ENCODE measurements at places on chromosomes 11 and 22.
A peak's percentile ranks its signal among the peaks of the same experiment; 100 is the strongest.

GRCh38 chr11:100205926-100206325 is 481.2 kb upstream of the ARHGAP42 start:
- DNase-seq, result no peak

DNA sequence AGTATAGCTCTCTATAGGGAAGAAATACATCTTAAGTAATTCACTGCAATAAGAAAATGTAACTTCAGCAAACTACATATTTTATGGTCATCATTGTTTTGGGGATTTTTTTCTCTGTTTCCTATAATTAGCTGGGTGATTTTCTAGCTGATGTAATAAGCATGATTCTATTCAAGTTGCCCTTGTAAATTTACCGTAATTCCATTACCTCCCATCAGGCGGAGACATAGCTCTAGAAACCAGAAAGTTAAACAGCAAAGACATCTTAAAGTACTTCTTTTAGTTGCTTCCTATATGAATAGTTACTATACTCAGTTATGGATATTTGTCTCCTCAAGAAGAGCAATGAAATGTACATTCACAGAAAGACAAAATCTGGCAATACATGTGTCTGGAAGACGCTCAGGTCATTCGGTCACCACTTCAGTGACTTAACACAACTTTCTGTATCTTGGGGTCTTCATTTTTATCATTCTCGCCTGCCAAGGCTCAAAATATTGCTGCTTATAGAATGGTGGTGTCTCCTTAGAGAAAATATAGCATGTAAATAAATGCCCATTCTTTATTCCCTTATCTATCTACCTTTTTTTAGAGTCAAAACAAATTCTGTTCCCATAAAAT is 239.9 kb upstream of the ZC3H12C start:
- peak; percentile 3 for DNase-seq

GRCh38 chr11:80960381-80961029 is 1519.7 kb upstream of the TENM4 start:
- DNase-seq, result no peak

DNA sequence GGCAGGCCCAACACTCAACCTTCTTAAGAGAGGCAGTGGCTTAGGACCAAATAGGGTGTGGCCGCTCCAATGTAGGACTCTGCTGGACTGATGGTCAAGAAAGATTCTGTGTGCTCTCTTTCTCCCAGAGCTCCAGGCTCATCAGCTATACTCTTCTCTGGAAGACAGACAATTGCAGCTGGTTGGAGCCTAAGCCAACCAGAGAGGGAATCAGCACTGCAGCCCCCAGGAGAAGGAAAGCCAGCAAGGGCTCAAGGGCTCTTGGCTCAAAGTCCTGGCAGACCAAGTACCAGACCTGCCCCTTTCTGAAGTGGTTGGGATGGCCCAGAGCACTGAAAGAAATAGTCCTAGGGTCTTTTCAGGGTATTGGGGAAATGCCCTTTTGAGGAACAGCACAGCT is 1077.3 kb downstream of the NTM start:
- DNase-seq, result no peak

DNA sequence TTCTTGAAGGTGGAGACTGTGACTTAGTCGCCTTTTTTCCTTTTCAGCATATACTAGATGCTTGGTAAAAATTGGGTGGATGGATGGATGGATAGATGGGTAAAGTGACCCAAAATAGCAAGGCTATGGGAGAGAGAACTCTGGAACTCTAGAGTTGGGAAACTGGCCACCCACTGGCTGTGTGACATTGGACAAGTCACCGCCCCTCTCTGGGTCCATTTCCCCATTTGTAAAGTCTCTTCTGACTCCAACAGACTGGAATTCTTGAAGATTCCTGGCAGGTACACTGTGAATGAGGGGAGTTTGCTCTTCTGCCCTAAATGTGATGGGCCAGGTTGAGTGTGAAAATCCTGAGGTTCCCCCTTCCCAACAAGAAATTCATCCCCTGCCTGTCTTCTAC is 8.0 kb downstream of the TKFC start:
- no peak for DNase-seq

DNA sequence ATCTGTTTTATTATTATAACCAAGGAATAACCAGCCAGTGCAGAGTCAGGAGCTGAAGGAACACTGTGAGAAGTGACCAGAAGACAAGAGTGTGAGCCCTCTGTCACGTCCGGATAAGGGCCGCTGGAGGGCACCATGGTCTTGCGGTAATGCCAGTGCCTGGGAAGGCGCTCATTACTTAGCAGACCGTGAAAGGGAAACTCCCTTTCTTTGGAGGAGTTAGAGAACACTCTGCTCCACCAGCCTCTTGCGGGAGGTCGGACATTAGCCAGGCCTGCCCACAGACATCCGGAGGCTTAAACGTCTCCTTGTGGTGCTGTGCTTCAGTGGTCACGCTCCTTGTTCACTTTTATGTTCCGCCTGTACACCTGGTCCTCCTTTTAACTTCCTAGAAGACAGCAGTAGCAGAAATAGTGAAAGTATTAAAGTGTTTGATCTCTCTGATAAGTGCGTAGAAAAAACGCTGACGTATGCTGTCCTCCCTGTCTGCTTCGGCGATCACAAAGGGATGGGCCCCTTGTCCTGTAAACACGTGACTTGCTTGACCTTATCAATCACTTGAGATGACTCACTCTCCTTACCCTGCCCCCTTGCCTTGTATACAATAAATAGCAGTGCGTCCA is 120.6 kb upstream of the LMO1 start:
- DNase-seq, result no peak

DNA sequence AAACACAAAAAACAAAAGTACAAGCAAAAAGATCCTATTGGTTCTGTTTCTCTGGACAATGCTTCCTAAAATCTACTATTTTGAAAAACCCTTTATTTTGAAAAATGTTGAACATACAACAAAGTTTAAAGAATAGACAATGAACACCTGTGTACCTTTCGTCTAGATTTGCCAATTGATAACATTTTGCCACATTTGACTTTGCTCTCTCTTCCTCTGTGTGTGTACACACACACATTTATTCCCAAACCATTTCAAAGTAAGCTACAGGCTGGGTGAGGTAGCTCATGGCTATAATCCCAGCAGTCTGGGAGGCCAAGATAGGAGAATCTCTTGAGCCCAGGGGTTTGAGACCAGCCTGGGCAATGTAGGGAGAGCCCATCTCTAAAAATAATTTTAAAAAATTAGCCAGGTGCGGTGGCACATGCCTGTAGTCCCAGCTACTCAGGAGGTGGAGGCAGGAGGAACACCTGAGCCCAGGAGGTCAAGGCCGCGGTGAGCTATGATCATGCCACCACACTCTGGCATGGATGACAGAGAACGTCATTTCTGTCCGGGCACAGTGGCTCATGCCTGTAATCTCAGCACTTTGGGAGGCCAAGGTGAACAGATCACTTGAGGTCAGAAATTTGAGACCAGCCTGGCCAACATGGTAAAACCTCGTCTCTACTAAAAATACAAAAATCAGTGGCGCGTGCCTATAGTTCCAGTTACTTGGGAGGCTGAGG is 5.3 kb upstream of the PSMC3 start:
- no peak for DNase-seq

DNA sequence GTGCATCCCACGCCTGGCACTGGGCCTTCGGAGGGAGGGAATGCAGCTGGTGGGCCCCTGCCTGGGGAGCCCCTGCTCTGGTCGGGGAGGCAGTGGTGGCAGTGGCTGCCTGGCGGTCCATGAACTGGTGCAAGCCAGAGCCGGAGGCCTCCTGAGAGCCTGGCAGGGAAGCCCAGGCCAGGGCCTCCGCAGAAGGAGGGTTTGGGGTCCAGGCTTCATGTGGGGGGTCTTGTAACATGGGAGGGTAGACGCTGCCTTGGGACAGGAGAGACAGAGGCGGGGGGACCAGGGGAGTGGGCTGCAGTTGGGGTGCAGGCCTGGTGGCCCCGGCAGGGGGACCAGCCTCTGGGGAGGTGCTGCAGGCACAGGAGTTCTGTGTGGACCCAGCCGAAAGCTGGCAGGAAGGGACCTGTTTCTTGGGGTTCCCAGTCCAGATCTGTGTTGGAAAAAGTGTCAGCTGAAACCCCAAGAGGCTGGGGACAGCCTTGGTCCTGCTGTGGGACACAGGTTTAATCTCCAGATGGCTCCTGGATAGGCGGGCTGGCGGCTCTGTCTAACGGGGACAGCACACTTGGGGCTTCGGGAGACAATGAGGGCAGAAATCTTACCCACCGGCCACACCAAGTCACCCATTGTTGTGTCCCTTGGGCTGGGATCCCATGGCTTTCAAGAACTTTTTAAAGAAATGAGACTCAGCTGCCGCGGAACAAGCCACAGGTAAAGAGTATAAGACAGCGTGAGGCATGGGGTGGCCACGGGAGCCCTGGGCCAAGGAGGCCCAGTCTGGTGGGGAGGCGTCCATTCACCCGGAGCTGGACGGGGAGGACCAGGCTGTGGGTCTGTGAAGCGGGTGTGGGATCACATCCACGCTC is 73.5 kb downstream of the KCNQ1 start:
- DNase-seq, result no peak

DNA sequence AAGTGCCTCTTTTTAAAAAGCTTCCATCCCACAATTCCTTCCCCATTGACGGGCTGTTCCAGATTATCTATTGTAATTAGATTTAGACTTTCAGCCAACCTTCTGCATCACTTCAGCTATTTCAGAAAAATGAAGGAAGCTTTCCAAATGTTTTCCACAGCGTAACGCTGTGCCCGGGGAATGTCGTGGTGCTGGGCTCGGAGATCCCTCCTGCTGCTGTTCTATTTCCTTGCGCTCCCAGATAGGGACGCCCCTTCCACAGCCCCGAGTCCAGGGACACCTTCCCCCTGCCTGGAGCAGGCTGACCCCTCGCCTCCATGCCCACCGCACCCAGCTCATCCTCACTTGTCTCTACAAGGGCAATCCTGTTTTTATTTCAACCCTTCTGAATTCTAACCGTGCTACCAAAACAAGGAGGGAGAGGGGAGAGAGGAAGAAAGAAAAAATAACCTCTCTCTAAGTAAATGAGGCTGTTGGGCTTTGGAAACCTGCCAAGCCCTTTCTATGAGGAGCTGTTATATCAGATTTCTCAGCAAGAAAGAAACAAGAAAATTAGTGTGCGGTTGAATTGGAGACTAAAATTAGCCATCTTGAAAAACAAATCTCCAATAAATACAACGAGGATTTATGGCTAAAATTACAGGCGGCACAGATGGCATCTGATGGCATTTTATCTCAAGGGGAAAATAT is 366.9 kb downstream of the BRD1 start:
- no peak for DNase-seq

DNA sequence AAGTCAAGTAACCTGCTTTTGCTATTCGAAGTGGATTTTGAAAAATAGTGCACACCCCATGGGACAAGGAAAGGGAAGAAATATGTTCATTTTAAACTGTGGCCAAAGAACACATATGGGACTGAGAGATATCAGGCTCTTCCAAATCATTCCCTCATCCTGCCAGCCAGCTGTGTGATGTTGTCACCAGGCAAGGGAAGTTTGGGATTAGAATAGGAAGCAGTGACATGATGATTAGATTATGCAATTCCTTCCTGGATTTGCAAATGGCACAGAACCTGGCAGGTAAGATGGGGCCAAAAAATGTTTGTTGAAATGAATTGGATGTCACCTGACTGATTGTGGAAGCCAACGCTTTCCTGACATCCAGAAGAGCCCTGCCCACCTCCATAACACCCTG is 4.9 kb upstream of the SCN3B start:
- no peak for DNase-seq

- no peak for DNase-seq
Observed at GRCh38 chr22:50342651-50343540, at the start of gene PPP6R2. Gene PPP6R2 (plus strand): TSS chr22:50343327. CDS start chr22:50393909, 50,582 bp downstream.

DNA sequence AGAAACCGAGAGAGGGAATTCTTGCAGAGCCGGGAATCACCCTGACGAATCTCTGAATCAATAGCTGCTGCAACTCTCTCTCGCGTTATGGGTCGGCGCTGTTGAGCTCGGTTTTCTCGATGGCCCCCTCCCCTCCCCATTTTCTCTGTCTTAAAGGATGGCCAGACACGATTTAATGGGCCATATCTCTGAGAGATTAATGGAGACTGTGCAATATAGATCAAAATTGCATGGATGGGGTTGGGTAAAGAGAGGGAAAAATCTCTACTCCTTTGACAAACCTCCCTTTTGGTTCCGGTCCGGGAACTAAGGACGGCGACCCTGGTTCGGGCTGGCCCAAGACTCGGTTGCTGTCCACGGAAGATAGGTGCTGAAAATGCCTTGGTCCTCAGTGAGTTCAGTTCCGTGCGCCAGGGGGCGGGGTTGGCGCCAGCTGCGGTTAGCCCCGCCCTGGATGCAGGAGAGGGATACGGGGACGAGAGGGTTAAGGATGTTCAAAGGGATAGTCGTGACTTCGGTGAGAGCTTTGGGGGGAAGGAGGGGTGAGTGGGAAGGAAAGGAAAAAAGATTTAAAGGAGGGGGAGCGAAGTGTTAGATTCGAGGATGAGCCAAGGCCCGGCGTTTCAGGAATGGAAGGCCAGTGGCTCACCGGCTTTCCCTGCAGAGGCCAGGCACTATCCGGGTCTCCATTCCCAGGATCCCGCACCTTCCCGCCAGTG is 103.6 kb upstream of the HSD17B12 start:
- no peak for DNase-seq

DNA sequence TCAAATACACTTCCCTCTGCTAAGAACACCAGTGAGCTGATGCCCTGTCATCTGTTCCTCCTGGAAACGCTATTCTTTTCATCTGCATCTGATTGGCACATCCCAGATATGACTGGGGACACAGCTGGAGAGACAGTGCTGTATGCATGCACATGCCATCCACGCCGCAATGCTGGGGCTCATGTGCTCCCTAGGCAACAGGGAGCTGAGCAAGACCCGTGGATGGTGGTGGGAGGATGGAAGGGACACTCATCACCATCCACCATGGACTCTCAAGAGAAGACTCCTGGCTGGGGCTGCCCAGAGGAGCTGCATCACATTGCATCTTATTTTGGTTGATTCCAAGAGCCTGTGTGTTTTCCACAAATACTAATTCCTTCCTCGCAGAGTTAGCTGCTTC is 534.9 kb downstream of the OPCML start:
- no peak for DNase-seq

GRCh38 chr22:25775531-25775930 is 33.5 kb downstream of the MYO18B start:
- no peak for DNase-seq

- DNase-seq, result no peak
Observed at GRCh38 chr22:45330548-45330947, 20.8 kb downstream of the FAM118A start.

GRCh38 chr11:36574486-36574885 is 6.7 kb downstream of the RAG1 start:
- no peak for DNase-seq

GRCh38 chr11:36500315-36500721 is 9.8 kb downstream of the TRAF6 start:
- no peak for DNase-seq

- no peak for DNase-seq
Observed at GRCh38 chr22:26283330-26283729, 114.1 kb downstream of the SEZ6L start.

GRCh38 chr11:6156628-6157359 is 13.3 kb downstream of the OR52B2 start:
- no peak for DNase-seq

DNA sequence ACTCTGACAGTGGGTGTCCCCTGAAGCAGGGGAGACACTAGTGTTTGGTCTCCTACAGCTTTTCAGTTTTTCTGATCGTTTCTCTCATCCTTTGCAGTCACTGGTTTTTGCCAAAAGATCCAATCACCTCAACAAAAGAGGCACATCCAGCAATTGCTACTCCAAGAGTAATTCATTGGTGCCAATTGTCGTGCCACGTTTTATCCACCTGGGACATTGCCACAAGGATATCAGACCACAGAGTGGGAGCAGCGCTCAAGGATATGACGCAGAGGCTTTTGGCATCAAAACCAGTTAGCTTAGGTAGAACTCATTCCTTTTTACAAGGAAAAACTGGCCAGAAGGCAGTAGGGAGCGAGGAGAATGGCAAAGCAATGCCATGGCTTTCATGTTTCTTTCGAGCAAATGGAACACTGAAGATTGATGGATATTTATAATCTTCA is 40.9 kb upstream of the BLID start:
- peak; percentile 91 for DNase-seq
